GOT3 (cell line): ENCODE measurements at places on chromosomes 4 and X.

DNA sequence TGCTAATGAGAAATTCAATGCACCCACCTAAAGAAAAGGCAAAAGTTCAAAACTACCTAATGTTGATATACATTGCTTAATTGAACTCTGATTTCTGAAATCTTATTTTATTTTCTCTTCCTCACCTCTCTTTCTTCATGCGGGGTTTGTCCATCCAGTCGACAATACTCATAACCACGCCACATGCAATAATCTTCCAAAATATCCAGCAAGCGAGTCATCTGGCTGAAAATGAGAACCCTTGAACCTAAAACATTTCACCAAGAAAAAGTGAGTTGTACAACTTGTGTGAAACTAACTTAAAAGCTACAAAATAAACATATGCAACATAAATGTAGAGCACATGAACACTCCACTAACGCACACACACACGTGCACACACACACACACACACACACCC lies 26.7 kb downstream of the SMARCA1 start:
- DNase-seq = no peak

DNA sequence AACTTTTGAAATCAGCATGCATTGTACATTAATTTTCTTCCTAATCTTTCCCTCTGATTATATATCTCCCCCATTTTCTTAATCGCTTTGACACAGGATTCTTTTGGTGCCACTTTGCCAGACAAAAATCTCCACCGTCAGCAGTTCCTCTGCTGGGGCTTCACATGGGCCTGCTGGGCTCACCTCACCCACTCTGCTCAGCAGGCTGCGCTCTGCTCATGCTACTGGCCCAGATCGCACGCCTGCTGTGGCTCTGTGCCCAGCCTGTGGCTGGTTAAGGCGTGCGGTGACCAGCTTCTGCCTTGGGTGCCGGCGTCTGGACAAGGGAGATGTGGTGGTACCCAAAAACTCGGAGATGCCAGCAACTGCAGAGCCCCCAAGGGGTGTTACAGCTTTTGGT lies 31.1 kb downstream of the UCHL1 start:
- DNase-seq = no peak

GRCh38 chrX:15903186-15903681 lies 48.6 kb upstream of the AP1S2 start:
- DNase-seq = no peak

DNA sequence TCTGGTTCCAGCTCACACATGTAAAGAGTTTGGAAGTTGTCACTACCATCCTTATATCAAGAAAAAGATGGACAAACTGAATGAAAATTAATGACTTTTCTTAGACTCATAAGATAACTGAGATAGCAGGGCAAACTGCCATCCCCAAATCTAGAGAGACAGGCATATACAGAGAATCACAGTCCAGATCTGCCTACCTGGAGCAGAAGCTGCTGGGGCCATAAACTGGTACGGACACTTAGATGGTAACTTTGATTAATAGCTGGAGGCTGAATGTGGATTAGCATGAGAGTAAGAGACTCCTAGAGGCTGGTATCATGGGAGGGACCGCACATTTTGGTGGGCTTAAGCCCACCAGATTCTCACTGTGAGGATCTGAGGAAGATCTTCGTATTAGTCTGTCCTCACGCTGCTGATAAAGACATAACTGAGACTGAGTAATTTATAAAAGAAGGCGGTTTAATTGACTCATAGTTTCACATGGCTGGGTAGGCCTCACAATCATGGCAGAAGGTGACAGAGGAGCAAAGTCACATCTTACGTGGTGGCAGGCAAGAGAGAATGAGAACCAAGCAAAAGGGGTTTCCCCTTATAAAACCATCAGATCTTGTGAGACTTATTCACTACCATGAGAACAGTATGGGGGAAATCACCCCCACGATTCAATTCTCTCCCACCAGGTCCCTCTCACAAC lies 10.8 kb upstream of the POLA1 start:
- DNase-seq = no peak

DNA sequence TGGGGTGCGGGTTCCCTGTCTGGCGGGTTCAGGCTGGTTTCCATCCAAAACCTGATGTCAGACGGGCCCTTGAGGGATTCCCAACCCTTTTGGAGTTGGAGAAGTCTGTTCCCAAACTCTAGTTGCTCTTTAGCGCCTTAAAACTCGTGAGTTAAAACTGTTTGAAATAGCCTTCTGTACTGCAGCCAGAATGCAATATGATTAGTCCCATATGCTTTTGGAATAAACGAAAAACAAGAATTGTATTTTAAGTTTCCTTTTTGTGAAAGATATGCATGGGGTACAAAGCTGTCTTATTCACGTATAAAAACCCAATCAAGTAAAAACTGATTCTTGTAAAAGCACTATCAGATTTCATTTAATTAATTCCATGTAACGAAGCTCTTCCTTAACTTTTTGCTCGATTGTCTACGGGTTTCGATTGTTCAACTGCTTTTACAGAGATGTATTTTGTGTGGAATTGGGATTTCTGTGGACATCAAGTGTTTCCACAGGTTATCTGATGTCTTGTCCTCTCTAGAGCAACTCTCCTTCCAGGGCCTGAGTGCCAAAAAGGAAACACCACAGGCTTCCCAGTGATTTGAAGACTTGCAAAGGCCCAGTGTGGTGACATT lies 49.5 kb downstream of the CLDN34 start:
- DNase-seq = no peak

DNA sequence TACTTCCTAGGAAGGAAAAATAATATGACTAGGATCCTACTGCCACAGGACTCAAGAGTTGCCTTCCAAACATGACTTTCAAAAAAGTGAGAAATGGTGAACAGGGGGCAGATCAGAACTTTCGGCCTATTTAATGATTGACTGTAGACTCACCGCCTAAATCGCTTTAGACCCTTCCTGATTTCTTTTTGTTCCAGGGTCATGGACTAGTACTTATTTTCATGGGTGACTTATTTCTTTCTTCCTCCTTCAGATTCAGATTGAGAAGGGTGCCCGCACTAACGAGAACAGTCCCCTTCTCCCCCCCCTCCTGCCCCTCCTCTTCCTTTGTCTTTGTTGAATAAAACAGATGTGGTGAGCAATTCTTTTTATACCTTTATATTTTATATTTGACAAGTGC lies 48.0 kb upstream of the KLHL8 start:
- no peak for DNase-seq

GRCh38 chrX:10847333-10847732 lies 226.9 kb upstream of the MID1 start:
- DNase-seq = no peak

DNA sequence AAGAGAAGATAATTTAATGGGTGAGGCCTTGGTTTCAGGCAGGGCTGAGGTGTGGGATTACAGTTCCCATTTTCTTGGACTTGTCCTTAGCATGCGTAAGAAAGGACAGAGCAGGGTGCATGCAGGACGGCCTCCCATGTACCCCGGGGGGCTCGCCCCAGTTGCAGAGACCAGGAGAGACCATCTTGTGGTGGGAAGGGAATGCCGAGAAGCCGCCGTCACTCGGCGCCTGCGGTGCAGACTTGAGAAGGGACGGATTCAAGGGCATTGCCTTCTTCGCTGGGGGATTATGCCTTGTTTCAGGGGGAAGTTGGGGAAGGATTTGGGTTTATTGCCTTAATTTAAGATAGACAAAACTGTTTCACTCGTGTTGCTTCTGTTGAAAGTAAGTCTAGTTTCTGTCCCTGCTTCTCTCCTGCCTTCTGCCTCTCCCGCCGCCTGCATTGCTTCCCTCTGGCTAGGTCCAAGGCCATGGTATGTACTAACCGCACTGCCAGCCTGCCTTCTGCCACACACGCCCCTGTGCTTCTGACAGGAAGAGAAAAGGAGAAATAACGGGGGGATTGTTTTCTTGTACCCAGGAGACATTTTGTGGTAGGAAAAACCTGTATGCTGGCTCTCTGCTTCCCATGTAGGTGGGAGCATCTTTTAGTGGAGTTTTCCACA lies 175.9 kb downstream of the DCLK2 start:
- no peak for DNase-seq

GRCh38 chr4:83230928-83231327 lies 53.7 kb downstream of the COQ2 start:
- DNase-seq = no peak

GRCh38 chr4:140150886-140151698 lies 2.9 kb downstream of the MAML3 start:
- DNase-seq = peak; percentile 9
